ENCODE measurements at places on chromosomes 7 and 10.

- DNase-seq: no peak
Measured at GRCh38 chr7:122883049-122883680, 3.1 kb downstream of the CADPS2 start.

GRCh38 chr10:104472505-104472904 lies 118.9 kb downstream of the CFAP58 start:
- DNase-seq: no peak

DNA sequence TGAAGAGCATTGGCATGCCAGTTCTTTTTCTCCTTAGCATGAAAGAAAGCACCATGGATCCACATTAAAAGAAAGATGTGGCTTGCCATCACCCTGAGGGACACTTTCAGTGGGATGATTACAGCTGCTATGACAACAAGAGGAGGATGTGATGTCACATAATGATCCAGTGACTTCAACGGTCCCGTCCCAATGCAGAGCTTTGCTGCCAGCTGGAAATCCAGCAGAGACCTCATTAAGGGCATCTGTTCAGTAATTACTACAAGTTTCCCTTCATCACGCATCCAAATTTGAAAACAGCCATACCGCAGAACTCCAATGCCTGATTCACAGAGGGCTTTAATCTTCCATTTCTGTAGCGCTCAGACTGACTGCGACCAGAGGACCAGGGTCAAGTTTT lies 206.6 kb downstream of the LSM5 start:
- DNase-seq: no peak

DNA sequence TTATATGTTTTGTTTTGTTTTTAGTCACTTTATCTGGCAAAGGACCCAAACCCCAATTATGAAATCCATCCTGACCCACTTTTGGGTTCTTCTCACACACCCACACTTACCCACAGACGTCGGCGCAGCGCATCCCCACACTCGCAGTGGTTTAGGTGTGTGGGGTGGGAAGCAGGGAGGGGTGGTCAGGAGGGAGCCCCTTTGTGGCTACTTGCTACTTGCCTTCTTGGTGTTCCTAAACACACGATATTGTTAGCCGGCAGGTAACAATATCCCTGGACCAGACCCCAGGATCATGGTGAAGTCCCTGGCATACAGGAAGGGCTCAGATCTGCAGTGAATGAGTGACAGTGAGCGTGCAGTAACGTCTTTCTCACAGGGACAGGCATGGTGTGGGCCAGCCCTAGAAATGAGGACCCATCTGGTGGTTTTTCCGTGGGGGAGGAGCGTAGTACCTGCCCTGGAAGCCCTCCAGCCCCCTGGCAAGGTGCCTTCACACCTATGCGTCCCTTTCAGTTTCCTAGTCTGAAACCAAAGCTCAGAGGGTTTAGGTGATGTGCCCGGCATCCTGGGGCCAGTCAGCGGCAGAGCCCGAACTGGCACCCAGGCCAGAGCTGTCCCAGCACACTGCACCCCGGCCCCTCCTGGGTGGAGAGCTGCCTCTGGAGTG lies 4.4 kb downstream of the SPOCK2 start:
- DNase-seq: no peak

GRCh38 chr10:49025347-49025983 lies 85.8 kb upstream of the LRRC18 start:
- no peak for DNase-seq

DNA sequence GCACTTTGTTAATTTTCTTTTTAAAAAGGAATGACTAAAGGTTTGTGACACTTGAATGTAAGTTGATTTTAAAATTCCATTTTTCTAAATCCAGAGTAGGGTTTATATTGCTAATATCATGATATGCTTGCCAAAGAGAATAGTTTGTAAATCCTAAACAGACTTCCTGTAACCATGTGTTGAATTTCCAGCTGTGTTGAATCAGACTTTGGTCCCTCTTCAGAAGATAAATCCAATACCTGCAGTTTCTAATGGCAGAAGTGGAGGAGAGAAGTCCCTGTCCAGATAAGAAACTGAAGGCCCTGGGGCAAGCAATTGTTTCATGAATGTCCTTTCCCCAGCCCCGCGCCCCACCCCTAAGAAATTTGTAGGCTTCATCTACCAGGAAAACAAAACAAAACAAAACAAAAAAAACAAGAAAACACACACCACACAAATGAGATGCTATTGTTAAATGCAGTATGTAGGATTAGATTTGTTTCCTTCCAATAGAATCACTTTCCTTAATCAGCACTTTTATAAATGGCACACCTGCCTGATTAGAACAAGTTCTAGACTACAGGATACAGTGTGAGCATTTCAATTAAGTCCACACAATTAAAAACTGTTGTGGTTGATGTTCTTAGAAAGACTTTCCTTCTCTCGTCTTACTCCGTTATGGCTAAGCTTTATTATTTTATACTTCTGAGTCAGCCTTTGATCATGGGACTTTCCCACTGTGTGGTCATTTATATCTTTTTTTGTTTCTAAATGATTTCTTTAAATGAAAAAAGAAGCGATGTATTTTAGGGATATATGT lies 122.8 kb downstream of the KAT6B start:
- DNase-seq: no peak

- no peak for DNase-seq
Measured at GRCh38 chr7:146053492-146053891, 63.1 kb upstream of the CNTNAP2 start.

DNA sequence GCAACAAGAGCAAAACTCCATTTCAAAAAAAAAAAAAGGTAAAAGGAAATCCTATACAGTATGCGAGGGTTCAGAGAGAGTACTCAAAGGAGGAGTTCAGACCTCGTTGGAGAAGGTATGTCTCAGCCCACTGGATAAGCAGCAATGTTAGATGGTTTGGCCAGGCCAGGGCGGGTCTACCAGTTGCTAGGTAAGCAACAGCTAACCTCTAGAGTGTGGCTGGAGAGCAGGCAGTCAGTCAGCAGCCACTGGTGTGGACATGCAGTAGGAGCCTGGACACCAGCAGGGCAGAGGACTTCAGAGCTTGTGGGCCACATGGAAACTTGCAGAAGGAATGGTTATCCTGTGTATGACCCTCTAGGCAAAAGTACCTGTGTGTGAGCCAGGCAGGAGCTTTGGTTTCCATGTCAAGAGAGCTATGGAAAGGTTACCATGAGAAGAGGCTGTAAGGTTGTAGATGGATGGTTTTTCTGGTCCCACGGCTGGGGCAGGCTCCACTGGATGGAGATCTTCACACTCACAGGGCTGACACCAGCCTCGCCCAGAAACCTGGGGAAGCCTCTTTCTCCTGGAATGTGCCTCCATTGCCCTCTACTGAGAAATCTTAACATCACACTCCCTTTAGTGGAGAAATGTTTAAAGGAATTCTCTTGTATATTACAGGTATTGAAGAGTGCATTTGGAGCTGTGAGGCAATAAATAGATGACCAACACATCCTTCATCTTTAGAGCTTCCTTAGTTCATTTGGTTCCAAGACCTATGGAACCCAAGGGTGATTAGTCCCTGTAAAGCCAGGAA lies 63.6 kb downstream of the CCDC186 start:
- DNase-seq: no peak

DNA sequence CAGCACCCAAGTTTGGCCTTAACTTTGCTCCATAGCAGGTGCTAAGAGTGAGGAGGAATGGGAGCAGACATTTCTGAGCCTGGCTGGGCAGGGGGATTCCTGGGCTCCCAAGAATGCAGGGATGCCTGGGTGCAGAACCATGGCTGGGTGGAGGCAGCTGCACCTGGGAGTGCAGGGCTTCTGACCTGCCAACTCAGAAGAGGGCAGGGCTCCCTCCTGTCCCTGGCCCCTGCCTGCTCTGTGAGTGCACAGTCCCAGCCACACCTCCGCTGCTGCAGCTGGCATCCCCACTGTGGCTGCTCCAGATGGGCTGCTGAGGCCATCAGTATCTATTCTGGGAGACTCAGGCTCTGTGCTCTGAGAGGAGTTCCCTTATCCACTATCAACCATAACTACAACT lies 747.4 kb upstream of the VSTM2A start:
- no peak for DNase-seq

- no peak for DNase-seq
Measured at GRCh38 chr7:78497728-78498427, 699.3 kb downstream of the PHTF2 start.

- DNase-seq: no peak
Measured at GRCh38 chr10:102773320-102773719, 29.6 kb downstream of the WBP1L start.

DNA sequence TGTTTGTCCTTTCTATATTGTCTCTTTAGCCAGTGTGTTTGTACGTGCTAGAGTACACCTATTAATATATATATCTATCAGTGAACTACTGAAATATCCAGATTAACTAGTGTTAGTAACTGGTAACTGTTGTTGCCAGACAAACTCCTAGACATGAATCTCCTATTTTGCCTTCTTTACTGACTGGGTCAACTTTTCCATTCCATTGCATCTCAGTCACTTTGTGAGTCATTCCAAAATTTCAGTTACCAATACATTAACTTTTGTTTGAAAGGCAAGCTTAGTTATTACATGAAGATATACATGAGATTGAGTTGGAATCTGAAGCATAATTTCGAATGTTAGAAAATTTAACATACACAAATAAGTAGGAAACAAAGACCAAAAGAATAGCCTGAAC lies 51.4 kb downstream of the BTAF1 start:
- DNase-seq: no peak

GRCh38 chr10:73967022-73967429 lies 30.9 kb upstream of the VCL start:
- DNase-seq: no peak

DNA sequence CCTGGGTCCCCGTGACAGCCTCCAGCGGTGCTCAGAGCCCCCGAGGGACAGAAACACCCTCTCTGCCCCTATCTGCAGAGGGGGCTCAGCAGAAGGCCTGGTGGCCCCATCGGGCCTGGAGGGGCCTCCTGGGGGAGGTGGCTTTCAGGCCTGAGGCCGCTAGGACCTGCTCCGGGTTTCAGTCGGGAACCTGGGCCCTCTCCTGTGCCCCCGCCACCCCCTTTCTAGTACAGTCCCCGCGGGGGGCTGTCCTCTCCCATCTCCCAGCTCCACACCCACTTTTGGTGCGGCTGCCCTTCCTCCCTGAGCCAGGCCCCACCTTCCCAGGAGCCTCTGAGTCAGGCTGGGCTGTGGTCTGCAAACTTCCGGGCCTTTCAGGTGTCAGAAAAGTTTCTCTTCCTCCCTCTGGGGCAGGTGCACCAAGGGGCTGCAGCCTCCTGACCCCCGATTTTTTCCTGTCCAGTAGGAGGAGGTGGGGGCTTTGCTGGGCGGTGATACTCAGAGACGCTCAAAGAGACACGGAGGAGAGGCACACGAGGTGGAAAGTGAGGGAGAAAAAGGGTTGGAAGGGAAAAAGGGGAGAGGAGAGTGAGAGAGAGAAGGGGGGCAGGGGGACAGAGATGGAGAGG lies 692 bp downstream of the CARD11 start:
- DNase-seq: peak; percentile 44

DNA sequence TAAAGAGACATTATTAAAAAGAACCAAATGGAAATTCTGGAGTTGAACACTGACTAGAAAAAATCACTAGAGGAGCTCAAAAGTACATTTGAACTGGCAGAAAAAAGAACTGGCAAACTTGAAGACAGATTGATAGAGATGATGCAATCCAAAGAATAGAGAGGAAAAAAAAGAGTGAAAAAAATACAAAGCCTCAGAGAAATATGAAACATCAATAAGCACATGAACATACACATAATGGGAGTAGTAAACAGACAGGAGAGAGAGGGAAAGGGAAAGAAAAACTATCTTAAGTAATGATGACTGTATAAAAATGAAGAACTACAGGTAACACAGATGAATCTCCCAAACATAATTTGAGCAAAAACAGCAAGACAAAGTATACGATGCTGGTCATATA lies 61.1 kb downstream of the CNOT4 start:
- DNase-seq: no peak

DNA sequence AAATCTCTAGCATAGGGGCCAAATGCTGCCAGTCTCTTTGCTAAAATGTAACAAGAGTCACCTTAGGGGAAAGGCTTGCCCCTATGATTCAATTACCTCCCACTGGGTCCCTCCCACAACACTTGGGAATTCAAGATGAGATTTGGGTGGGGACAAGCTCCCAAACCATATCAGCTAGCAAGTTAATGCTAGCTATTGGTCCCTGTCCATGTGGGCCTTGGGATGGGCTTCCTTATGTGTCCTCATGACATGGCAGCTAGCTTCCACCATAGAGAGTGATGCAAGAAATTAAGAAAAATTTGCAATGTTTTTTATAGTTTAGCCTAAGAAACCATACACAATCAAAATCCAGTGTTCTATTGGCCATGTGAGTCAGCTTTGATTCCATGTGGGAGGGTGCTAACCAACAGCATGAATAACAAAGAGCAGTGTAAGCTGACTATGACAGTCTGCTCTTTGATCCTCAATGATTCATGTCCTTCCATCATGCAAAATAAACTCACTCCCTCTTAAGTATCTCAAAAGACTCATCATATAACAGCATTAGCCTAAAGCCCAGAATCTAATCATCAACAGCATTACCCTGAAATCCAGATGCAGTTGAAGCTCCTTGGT lies 21.7 kb upstream of the ZNF365 start:
- no peak for DNase-seq

DNA sequence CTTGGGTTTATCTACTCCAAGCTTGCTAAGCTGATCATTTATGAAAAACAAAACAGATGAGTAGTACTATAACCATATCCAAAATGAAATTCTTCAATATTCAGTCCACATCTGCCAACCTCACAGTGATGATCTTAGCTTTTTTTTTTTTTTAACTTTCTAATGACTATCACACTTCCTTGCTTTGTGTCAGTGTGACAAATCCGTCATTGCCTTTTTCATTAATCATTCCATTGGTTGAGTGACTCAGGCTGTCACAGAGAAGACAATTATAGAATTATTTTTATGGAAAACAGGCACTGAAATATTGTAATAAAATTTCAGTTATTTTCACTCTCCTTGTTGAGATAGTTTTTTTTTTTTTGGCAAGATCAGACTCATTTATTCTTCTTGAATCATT lies 70.7 kb downstream of the CPVL start:
- no peak for DNase-seq

DNA sequence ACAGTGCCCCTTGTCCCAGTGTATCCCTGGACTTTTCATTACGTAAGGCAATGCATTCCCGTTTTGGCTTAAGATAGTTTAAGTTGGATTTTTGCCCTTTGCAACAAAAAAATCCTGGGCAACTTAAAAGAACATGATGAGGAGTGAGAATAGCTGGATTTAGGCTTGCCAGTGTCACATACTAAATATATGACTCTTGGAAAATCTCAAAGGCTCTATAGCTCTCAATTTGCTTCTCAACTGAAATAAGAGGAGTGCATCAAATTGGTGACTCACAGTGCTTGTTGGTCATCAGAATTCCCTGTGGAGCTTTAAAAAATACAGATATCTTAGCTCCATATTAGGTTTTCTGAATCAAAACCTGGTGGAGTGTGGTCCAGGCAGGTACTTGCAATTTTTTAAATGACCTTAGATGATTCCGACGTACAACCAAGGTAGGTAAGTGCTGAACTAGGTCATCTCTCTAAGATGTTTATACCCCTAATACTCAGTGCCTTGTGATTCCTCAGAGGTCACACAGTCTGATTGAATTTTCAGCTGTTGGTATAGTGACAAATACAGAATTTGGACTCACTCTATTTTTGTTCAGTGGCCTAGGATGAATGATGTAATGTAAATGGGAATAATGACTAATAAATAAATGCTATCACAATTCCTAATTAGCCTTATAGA lies 33.9 kb upstream of the ORC5 start:
- no peak for DNase-seq

- no peak for DNase-seq
Measured at GRCh38 chr7:31857172-31857571, 170.2 kb downstream of the PPP1R17 start.

- DNase-seq: no peak
Measured at GRCh38 chr10:132117636-132118190, 52.0 kb downstream of the JAKMIP3 start.
